ENCODE measurements at places on chromosomes 2 and 18.
A peak's percentile ranks its signal among the peaks of the same experiment; 100 is the strongest.

DNA sequence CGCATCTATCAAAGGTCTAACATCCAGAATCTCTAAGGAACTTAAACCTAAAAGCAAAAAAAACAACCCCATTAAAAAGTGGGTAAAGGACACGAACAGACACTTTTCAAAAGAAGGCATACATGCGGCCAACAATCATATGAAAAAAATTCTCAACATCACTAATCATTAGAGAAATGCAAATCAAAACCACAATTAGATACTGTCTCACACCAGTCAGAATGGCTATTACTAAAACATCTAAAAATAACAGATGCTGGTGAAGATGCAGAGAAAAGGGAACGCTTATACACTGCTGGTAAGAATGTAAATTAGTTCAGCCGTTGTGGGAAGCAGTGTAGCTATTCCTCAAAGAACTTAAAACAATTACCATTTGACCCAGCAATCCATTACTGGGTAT, 38.0 kb downstream of the PPP3R1 start:
- DNase-seq = no peak

DNA sequence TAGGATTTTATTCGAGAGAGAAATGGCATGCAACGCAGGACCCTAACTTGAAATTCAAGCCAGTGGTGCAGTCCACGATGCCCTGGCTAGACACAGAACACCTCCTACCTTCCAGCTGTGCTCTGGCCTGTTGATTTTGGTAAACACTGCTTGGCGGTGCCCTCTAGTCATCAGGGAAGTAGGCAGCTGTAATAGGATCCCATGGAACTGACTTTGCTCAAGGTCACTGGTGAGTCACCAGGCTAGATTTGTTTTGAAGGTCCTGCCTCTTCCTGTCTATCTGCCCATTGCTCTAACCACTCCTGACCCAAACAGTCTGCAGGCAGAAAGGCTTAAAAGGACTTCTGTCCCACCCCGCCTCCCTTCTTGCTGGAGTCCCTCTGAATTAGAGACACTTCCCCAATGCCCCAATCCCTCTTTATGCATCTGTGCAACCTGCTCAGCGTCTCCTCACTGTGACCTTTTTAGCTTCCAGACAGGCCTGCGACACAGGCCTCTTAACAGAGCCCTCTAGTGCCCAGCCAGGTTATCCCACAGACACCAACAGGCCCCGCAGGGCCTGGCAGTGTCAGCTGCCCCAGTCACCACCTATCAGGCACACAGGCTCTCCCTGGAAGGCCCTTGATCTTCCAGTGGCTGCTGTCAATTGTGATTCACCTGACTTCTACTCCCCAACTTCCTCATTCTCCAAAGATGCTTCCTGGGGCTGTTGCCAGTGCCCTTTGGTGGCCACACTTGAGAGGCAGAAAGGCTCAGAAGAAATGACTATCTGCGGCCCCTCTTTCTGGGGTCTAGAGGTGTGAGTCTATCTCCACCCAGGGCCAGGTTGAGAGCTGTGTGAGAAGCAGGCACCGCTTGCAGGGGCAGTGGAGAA, 5.2 kb downstream of the TMEM127 start:
- peak; percentile 87 for DNase-seq

DNA sequence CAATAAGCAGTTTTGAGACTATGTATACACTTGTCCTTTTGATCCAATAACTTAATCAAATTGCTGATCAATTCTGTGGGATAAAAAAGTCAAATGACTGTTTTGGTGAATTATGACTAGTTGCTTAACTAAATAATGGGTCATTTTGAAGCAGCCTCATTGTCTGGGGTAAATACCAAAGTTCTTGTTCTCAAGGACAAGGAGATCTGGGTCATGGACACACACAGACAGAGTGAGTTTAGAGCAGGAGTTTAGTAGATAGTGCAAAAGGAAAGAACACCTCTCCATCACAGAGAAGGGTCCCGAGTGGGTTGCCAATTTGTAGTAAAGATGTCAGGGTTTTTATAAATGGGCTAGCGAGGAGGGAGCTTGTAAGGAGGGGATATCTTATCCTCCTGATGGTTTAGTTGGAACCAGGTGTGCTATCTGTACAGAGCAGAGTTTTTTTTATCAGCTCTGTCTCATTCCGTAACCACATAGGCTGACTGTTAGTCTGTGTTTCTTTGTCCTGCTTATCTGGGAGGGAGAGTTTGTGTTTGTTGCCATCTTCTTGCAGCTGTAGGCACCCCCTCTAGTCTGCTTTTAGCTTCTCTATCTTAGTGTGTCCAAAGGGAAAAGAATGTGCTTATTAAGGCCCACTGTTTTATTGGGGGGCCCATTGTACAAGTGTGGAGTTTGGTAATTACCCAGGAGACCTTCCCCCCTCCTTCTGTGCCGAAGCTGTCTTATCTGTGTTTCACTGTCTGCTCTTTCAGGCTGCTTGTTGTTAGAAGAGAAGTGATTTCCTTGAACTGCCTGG, 48.7 kb upstream of the C1GALT1C1L start:
- no peak for DNase-seq

- DNase-seq = no peak
Observed at GRCh38 chr2:66441581-66442320, 6.8 kb downstream of the MEIS1 start.

- no peak for DNase-seq
Observed at GRCh38 chr18:62710417-62710816, 4.9 kb upstream of the PHLPP1 start.

DNA sequence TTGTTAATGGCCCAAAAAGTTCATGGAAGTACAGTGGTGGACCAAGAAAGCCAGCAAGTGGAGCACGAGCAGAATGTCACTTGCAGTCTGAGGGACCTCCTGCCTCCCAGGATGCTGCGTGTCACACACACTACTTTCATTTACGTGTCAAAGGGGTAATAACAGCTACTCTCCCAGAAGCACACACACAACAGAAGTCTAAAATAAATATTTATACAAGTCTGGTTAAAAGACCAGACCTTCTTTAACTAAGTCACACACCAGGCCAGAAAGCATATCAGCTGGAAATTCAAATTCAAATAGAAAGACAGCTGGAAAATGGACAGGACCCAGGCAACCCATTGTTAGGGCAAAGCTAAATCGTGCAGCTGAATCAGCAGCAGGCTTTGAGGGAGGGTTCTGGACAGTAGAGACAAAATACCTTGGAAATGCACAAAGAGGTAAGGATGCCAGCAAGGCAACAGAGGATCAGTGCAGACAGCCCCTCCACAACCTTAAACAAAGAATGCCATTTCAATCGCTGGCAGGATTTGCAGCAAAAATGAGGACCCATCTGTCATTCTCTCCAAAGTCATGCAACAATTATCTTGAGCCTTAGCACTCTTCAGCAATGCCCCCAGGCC, 160.5 kb downstream of the TMEM163 start:
- DNase-seq = no peak

DNA sequence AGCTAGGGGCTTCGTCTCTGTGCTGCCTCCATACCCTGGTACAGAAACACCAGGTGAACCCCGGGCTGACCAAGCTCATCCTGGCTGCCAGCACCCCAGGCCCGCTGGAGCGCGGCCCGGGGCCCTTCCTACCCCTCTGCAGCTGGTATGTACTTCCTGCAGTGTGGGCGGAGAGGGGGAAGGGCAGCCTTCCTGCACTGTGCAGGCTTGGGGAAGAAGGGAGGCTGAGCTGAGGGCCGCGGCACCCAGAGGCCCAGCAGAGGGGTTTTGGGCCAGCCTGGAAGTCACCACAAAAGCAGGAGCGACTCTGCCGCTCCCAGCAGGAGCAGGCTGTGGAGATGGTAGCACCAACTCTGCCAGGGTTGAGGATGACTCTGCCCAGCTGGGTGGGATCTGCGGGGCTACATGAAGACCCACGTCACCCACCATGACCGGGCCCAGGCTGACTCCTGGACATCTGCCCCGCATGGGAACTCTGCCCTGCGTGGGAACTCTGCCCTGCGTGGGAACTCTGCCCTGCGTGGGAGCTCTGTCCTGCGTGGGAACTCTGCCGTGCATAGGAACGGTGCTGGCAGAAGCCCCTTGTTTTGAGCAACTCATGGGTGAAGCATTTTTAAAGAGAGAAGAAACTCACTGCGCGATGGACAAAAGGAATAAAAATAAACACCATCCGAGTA, 273.3 kb downstream of the NDUFA10 start:
- DNase-seq = no peak

- DNase-seq = no peak
Observed at GRCh38 chr18:28078849-28079248, 98.1 kb downstream of the CDH2 start.

DNA sequence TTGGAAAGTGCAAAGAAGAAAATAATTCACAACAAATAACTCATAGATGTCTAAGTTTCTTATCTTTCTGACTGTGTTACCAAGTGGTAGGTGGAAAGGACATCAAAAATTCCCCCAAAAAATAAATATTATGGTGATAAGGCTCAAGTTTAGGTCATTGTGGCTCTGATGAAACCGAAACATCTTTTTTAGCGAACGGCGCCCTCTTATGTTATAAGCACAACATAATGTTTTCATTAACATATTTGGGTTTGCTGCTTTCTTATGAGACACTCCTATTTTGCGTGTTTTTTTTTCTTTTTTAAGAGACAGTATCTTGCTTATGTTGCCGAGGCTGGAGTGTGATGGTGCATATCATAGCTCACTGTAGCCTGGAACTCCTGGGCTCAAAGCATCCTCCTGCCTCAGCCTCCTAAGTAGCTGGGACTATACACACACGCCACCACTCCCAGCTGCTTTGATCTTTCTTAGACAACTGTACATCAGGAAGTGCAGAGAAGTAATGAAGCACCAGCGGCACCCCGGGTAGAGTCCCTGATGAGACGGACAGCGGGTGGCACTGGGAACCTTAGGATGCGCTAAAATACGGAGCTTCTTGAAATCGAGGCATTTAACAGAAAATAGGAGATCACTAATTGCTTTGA, 38.5 kb upstream of the SLC35G4 start:
- peak; percentile 10 for DNase-seq

DNA sequence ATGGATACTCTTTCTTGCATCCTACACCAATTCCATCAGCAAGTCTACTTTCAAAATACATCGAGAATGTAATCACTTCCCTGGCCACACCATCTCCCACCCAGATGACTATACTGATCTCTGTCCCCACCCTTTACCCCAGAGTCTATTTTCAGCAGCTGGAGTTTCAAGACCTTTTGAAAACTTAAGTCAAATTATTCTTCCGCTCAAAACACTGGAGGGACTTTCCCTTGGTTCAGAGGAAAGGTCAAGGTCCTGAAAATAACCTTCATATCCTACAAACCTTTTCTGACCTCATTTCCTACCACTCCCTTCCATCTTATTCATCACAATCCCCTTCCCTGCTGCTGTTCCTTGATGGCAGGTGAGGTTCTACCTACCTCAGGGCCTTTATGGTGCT, 58.8 kb upstream of the LYPD6 start:
- DNase-seq = no peak

DNA sequence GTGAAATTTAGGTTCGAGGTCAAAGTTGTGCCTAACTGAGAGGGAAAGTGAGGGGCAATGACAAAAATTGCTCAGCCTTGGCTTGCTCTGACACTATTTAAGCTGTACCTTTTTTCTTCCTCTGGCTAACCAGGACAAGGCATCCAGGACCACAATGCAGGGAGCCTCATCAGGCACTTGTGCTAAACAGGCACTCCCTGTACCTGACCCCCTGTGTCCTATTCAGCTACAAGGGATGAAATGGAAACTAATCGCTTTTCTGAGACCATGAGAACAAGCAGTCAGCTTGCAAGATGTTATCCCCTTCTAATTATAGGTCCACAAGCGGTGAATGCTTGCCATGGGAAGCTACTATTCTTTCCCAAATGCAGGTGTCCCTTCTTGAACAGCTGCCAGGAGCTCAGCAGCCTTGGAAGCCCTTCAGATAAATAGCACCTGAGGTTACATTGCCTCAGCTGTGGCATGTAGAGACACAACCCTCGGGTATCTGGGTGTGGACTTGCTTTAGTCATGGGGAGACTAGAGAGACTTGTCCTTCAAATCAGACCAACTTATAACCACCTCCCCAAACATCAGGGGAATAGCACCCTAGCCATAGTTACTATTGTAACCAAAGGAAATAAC, 19.1 kb upstream of the ITGA6 start:
- DNase-seq = no peak

- DNase-seq = peak; percentile 32
Observed at GRCh38 chr18:65753520-65753919, 2.7 kb downstream of the CDH7 start.

GRCh38 chr2:195563857-195564512, 93.0 kb upstream of the SLC39A10 start:
- no peak for DNase-seq

GRCh38 chr2:226631671-226632070, 167.9 kb downstream of the IRS1 start:
- DNase-seq = no peak

DNA sequence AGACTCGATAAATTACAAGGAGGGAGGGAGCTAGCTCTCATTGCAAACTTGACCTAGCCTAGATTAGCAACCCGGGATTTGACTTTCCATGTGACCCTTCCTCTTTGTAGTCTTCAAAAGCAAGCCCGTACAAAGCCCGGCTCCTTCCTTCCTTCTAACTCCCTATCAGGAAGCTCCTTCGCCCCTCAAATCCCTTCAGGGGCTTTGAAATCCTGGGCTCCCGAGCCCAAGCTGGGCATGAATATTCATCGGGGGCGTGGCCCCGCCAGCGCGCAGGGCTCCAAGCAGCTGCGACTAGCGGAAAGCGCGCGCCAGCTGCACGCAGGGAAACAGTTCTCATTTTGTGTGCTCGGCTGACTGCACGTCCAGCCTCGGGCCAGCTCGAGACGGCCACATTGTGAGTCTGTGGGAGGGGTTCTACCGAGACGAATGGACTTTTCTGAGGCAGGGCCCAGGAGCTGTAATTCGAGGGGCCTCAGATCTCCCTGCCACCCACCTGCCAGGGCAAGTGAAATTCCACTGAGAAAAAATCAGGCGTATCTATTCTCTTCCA, 84.0 kb upstream of the PELI1 start:
- peak; percentile 76 for DNase-seq

DNA sequence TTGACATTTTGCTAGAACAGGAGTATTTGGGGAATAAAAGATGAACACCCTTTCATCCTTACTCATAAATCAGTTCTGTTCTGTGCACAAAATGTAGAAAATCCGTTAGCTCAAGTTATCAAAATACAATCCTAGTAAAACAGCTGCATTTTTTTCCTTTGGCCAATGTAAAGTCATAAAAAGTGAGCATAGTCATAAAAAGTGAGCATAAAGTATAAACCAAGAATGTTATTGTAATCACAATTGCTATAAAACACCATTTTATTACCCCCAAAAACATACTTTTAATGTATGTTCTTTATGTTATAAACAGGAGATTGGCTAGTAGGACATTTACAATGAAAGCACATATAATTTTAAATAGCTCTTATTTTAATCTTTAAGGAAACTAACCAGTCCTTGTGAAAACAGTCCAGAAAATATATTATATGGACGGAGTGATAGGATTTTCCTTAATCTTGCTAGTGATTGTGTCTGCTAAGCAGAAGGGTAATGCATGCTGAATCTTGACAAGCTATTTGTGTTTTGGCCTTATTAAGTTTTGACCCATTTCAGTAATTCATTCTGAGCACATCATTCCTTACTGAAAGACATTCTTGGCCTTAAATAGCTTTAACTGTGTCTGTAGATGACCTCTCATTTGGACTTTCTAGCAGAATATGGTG, 891.8 kb downstream of the DSC3 start:
- DNase-seq = no peak
